T-helper 2 cell treated with Interferon-gamma antibody and Interleukin-4, amounts not matched to agents 5 μg/mL and 100 μg/mL, for 36 hours (primary cell): ENCODE measurements at places on chromosomes 12 and 14.

DNA sequence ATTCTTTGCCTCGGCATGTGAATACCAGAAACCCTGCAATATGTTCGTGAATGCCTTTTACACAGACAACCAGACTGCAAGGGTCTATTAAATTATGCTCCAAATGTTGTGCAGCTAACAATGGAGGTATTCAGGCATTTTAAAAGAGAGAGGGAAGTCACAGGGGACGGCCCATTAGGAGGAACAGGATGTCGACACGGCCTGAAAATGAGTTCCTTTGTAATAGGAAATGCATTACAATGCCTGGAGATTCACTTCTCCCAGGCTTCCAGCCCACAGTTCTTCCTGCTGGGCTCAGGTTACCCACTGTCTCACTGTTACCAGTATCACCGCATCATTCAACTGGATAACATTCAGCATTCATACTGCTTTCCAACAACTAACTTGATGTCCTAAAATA lies 2.5 kb downstream of the DUSP6 start:
- no peaks in the 10 kb centered on the region for H3K27me3 ChIP-seq
- H3K4me3 ChIP-seq, result peak overlapping the region; percentile 98

GRCh38 chr14:99192028-99192621 lies 79.9 kb downstream of the BCL11B start:
- H3K27me3 ChIP-seq, result no peaks in the 10 kb centered on the region
- peak overlapping the region; percentile 90 for H3K27ac ChIP-seq
- DNase-seq, result no peak
- peaks cover 57% of the 10 kb centered on the region for H3K36me3 ChIP-seq

GRCh38 chr12:58529114-58529665 lies 391.1 kb downstream of the LRIG3 start:
- H3K4me3 ChIP-seq, result no peak overlapping the region
- H3K27ac ChIP-seq, result no peak overlapping the region
- peaks cover 3% of the 10 kb centered on the region for H3K27me3 ChIP-seq
- H3K4me1 ChIP-seq, result no peaks in the 10 kb centered on the region
- no peaks in the 10 kb centered on the region for H3K36me3 ChIP-seq

- H3K27ac ChIP-seq, result no peak overlapping the region
- no peaks in the 10 kb centered on the region for H3K27me3 ChIP-seq
- no peaks in the 10 kb centered on the region for H3K4me1 ChIP-seq
- no peak for DNase-seq
- H3K36me3 ChIP-seq, result no peaks in the 10 kb centered on the region
Observed at GRCh38 chr14:104518659-104519350, 60.8 kb upstream of the C14orf180 start.

- DNase-seq, result no peak
- no peak overlapping the region for H3K4me3 ChIP-seq
- no peak overlapping the region for H3K27ac ChIP-seq
- no peaks in the 10 kb centered on the region for H3K27me3 ChIP-seq
- no peaks in the 10 kb centered on the region for H3K36me3 ChIP-seq
Observed at GRCh38 chr12:126171937-126172559, 1106.8 kb downstream of the AACS start.

DNA sequence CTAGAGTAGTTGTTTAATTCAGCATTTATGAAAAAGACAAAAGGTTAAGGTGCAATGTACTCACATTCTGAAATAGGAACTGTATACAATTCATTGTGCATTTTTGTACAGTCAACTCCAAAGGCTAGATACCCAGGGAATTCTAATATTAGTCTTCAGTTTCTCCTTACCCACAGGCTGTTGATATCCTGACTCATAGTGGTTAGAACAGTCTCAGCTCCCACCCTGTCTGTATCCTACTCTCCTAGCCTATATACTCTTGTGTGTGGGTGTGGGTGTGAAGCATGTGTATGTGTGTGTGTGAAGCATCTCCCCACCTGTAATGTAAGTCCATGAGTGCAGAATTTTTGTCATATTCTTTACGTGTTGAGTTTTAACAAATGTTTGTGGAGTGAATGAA lies 229.5 kb downstream of the NAV3 start:
- no peak overlapping the region for H3K4me3 ChIP-seq
- H3K36me3 ChIP-seq, result no peaks in the 10 kb centered on the region
- no peak overlapping the region for H3K27ac ChIP-seq
- H3K4me1 ChIP-seq, result no peaks in the 10 kb centered on the region
- no peak for DNase-seq

DNA sequence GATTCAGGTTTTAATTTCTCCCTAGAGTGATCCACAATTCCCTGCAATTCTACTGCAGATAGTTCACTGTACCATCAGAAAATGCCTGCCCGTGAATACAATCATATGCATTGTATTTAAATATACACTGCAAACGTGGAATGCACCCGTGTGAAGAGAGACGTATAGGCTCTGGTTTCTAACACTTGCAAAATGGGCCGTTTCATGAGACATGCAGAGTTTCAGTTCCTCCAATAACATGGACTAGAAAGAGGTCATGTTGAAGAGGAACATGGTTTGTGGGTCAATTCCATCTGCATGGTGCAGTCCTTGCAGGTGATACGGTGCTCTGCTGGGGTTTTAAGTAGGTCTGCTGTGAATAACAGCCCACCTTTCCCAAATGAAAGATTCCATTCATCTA lies 373.3 kb downstream of the TMEM132D start:
- no peaks in the 10 kb centered on the region for H3K27me3 ChIP-seq
- no peak for DNase-seq
- H3K4me1 ChIP-seq, result no peaks in the 10 kb centered on the region
- H3K36me3 ChIP-seq, result no peaks in the 10 kb centered on the region

GRCh38 chr12:27711317-27711682 lies 668 bp downstream of the MRPS35 start:
- H3K4me1 ChIP-seq, result peaks cover 19% of the 10 kb centered on the region
- peak overlapping the region; percentile 96 for H3K4me3 ChIP-seq
- peaks cover 13% of the 10 kb centered on the region for H3K36me3 ChIP-seq
- DNase-seq, result no peak
- peak overlapping the region; percentile 97 for H3K27ac ChIP-seq
- H3K27me3 ChIP-seq, result peaks cover 15% of the 10 kb centered on the region

GRCh38 chr14:99644723-99645544 lies at the start of gene HHIPL1:
Gene HHIPL1 (plus strand): TSS chr14:99645129. CDS start chr14:99645208, 79 bp downstream.
- DNase-seq, result no peak
- no peaks in the 10 kb centered on the region for H3K4me1 ChIP-seq
- H3K4me3 ChIP-seq, result no peak within 1 kb of the TSS
- peaks cover 32% of the 10 kb centered on the region for H3K27me3 ChIP-seq

DNA sequence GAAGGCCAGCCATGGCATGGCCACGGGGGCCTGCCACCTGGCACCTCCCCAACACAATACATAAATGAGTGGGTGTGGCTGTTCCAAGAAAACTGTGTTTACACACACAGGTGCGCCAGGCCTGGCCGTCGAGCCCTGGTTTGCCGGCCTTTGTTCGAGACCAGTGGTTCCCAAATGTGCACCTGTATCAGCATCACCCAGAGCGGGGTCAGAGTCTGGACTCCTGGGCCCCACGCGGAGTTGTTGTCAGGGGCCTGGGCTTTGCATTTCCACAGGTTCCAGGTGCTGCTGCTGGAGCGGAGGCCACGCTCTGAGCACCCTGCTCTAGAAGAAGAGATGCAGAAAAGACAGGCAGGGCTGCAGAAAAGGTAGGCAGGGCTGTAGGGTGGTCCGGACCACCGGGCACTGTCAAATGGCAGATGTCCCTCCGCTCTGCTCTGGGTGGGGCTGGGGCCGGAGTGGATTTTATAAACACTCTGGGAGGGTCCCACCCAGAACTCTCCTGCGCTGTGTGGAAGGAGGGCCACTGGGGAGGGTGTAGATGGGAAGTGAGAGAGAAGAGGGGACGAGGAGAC lies 4.2 kb upstream of the ASPG start:
- H3K4me1 ChIP-seq, result peaks cover 19% of the 10 kb centered on the region
- H3K36me3 ChIP-seq, result no peaks in the 10 kb centered on the region
- H3K27ac ChIP-seq, result no peak overlapping the region
- no peak for DNase-seq

DNA sequence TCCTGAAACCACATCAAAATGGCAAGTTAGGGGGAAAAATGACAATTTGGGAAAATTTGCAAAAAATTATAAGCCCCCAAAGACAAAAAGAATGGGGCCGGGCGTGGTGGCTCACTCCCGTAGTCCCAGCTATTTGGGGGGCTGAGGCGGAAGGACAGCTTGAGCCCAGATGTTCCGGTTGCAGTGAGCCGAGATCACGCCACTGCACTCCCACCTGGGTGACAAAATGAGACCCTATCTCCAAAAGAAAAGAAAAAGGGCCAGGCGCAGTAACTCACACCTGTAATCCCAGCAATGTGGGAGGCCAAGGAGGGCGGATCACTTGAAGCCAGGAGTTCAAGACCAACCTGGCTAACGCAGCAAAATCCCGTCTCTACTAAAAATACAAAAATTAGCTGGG lies 2.0 kb upstream of the VAMP1 start:
- no peak overlapping the region for H3K4me3 ChIP-seq
- H3K4me1 ChIP-seq, result peaks cover 31% of the 10 kb centered on the region
- DNase-seq, result no peak
- no peaks in the 10 kb centered on the region for H3K27me3 ChIP-seq
- H3K27ac ChIP-seq, result no peak overlapping the region

GRCh38 chr12:89354612-89355067 lies 2.3 kb upstream of the DUSP6 start:
- peak overlapping the region; percentile 96 for H3K27ac ChIP-seq
- no peaks in the 10 kb centered on the region for H3K27me3 ChIP-seq

GRCh38 chr14:96098309-96098998 lies 59.3 kb downstream of the C14orf132 start:
- no peak overlapping the region for H3K4me3 ChIP-seq
- no peak for DNase-seq
- H3K4me1 ChIP-seq, result no peaks in the 10 kb centered on the region
- no peaks in the 10 kb centered on the region for H3K36me3 ChIP-seq

DNA sequence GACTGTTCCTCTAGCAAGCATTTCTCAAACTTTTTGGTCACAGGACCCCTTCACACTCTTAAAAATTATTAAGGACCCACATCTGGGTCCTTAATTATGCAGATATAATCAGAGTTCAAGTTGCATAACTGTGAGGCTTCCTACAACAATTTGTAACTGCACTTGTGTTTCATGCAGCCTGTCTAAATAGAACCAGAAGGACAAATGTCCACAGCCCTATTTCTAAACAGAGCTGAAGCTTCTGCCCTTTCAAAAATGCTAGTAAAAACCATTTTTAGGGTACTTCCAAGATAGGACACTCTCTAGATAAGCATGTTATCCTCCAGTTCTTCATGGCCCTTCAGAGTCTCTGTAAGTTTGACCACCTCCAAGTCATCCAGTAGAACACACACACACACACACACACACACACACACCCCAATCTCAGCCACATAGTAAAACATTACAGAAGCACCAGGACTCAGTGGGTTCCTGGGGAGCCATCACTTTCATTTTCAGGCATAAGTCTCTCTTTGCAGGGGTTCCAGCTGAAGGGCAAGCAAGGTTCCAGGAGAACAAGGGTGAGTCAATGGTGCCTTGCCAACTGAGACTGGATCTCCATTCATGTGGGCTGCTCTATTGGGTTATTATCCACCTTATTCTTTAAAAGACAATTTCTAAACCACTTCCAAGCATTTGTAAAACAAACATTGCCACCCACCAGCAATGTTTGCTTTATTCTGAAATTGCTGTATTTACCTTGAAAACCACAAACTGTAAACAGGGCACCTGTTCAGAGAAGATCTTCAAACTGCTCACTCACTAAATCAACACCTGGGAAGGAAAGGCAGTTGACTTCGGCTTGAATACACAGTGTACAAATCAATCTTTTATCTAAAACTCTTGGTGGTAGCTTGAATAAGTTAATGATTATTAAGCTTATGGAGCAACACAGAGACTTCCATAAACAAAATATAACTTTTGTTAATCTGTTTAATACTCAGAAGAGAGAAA lies 64.1 kb downstream of the ITPR2 start:
- peaks cover 13% of the 10 kb centered on the region for H3K36me3 ChIP-seq
- no peaks in the 10 kb centered on the region for H3K27me3 ChIP-seq
- no peak for DNase-seq
- peaks cover 14% of the 10 kb centered on the region for H3K4me1 ChIP-seq
- no peak overlapping the region for H3K27ac ChIP-seq

GRCh38 chr12:45948546-45948945 lies 41.8 kb downstream of the SCAF11 start:
- H3K4me1 ChIP-seq, result peaks cover 4% of the 10 kb centered on the region
- no peak overlapping the region for H3K27ac ChIP-seq
- no peak overlapping the region for H3K4me3 ChIP-seq
- peaks cover 54% of the 10 kb centered on the region for H3K36me3 ChIP-seq
- no peak for DNase-seq

- no peak overlapping the region for H3K27ac ChIP-seq
- no peak overlapping the region for H3K4me3 ChIP-seq
- DNase-seq, result no peak
Observed at GRCh38 chr12:124264089-124264795, 30.7 kb upstream of the RFLNA start.

DNA sequence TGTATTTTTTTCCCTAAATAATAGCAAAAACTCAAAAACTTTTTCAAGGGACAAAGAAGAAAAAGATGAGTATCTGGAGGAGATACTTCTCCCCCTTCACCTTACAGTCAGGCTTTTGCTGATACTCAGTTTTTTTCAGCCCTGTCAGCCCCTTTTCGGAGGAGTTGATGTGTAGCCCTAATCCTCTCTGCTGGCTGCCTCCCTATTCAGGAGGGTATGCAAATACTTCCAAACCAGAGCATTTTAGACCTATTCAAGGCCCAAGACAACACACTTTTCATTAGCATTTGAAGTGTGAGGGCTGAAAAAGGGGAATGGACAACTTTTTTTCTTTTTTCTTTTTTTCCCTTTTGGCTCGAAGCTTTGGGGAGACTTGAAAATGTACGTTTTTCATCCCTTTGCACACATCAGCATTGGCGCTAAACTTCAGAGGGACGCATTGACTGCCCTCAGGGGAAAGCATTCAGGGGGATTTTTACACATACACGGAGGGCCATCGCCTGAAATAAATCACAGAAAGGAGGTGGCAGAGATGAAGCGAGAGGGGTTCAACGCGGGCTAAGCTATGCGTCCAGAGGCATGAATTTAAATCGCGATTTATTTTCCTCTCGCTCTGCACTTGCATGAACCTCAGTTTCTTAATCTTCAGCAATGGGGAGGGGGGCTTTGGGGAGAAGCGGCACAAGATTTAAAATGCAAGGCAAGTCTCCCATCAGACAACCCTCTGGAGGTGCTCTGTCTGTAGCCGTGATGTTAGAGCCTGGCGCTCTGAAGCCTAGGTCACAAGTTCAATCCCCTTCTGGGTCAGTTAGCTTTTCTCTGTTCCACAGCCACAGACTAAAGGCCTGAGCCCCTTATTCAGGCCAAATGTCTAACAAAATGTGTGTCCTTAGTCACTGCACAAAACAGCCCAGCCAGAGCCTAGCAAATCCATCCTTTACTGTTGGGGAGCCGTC lies 86.3 kb downstream of the ASCL1 start:
- H3K4me1 ChIP-seq, result no peaks in the 10 kb centered on the region
- no peak overlapping the region for H3K27ac ChIP-seq
- H3K36me3 ChIP-seq, result no peaks in the 10 kb centered on the region
- no peak for DNase-seq
- no peak overlapping the region for H3K4me3 ChIP-seq

- H3K27me3 ChIP-seq, result peaks cover 2% of the 10 kb centered on the region
- H3K4me1 ChIP-seq, result no peaks in the 10 kb centered on the region
- DNase-seq, result no peak
- H3K27ac ChIP-seq, result no peak overlapping the region
- no peak overlapping the region for H3K4me3 ChIP-seq
Observed at GRCh38 chr12:14314801-14315200, 50.7 kb upstream of the ATF7IP start.

- H3K27me3 ChIP-seq, result no peaks in the 10 kb centered on the region
- no peak overlapping the region for H3K27ac ChIP-seq
- DNase-seq, result no peak
- H3K4me1 ChIP-seq, result no peaks in the 10 kb centered on the region
- H3K4me3 ChIP-seq, result no peak overlapping the region
Observed at GRCh38 chr12:10584415-10584814, 29.0 kb downstream of the MAGOHB start.

GRCh38 chr12:13289653-13290289 lies 93.2 kb downstream of the EMP1 start:
- no peak overlapping the region for H3K27ac ChIP-seq
- H3K4me3 ChIP-seq, result no peak overlapping the region
- no peaks in the 10 kb centered on the region for H3K4me1 ChIP-seq
